ENCODE measurements at places on chromosomes 11 and 22.

DNA sequence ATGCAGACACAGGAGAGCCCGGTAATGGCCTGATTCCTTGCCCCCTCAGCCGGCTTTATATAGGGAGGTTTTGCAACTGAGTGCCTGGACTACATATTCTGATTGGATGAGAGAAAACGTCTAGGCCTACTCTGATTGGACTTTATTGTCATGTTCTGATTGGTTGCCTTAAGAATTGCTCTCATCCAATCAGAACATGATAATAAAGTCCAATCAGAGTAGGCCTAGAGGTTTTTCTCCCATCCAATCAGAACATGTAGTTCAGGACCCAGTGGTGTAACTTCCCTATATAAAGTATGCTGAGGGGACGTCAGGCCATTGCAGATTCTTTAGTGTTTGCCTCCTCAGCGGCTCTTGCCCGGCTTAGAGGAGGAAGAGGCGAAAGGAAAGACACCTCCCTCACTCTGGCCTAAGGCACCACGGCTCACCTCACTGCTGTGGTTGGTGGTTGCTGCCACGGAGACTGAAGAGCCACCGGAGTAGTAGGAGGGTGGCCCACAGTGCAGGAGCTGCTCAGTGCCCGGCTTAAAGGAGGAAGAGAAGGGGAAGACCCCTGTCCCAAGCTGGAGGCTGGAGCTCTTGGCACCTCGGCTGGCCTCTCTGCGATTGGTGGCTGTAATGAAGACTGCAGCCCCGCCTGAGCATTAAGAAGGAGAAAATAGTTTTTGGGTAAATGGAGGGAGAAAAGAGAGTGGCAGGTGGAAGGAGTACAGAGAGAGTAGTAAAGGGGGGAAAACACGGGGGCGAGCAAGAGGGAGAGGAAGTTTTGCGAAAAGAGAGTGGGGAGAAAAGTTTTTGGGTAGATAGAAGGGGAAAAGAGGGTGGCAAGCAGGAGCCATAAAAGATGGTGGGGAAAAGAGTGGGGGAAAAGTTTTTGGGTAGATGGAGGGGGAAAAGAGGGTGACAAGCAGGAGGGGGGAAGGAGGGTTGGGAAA is 116.7 kb upstream of the SERPIND1 start:
- DNase-seq: no peak

DNA sequence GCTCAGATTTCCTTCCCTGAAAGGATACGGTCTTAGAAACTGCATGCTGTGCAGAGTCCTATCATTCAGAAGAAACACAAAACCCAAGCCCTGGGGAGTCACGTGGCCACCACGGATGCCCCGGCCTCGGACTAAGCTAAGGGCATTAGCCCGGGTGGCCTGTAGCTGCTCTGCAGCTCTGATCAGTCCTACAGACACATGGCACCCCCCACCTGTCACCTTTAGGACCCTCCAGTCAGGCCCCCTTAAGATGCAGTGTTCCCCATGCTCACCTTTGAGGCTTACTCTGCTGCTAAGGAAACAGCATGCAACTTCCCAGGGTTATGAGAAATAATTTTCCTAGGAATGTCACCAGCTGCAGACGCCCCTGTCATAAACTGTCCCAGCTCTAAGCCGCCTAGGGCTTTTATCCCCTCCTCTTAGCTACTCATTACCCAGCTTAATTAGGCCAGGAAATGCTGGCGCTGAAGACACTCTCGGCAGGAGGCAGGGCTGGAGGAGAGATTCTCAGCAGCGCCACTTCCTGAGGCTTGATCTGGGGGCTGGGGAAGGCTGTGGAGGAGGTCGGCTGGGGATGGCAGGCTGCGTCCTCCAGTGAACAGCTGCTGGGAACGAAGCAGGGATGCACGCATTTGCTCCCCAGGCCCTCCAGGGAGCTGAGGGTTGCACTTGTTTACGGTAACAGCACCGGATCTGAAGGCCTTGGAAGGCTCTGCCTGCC is 47.2 kb upstream of the ADA2 start:
- DNase-seq: peak; percentile 71

DNA sequence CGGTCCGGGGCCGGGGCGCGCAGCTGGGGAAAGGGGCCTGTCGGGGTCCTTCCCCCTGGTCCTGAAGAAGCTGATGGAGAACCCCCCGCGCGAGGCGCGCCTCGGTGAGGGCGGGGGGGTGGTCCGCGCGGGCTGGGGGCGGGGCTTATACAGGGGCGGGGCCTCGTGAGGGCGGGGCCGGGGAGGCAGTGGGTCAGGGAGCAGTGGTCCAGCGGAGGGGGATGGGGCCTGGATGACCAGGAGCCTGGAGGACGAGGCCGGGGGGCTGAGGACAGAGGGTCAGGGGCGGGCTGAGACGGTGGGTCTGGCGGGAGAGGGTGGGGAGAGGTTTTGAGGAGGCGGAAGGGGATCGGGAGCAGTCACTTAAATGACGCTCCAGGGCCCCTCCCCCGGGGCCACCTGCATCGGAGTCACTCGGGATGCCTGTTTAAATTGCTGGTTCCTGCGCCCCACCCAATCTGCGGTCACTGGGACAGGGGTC is 396 bp downstream of the TEF start:
- DNase-seq: peak; percentile 65

GRCh38 chr22:36104988-36105387 is 55.6 kb downstream of the APOL3 start:
- DNase-seq: no peak

GRCh38 chr11:82676483-82677094 is 57.1 kb downstream of the FAM181B start:
- DNase-seq: no peak

DNA sequence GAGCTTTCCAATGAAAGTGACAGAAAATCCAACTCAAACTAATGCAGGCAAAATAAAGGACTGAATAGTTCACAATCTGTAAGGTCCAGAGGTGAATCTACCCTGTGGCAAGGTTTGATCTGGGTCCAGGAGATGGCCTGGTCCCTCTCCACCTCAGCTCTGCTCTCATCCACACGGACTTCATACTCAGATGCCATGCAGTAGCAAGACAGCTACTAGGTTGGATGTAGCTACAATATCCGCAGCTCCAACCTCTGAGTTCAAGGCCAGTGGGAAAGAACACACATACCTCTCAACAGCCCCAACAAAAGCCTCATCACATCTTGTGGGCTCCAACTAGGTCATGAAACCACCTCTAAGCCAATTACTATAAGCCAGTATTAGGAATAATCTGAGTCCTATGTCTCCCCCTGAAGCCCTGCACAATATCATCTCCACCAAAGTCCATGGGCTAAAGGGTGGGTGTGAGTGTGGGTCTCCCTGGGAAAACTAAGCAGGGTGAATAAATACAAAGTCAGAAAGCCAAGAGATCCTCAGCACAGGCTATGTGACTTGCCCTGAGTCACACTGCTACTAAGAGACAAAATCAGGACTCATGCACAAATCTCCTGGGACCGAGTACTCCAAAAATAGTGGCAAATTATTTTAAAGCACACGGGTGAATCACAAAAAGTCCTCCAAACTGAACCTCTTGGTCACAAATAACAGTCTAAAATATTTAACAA is 78.8 kb downstream of the LARGE1 start:
- no peak for DNase-seq

GRCh38 chr11:44726283-44727113 is at the start of gene TSPAN18:
Gene TSPAN18 (plus strand): TSS chr11:44726962. CDS start chr11:44906417, 179,455 bp downstream.
- peak; percentile 46 for DNase-seq

DNA sequence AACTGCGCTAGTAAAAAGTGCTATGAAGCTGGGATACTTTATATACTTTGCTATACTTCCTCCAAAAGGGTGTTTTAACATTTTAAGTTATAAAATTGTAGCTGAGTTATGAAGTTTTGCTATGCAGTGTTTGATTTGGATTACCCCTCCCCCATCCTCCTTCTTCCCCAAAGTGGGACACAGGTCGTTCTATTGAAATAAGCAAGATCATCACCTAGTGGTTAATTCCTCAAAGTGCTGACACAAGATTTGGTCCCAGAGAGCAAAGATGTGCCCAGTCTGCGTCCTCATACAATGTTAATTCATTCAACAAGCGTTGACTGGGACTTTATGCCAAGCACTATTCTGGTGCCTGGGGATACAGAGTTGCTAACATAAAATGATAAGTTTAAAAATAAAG is 78.5 kb downstream of the SPON1 start:
- no peak for DNase-seq

DNA sequence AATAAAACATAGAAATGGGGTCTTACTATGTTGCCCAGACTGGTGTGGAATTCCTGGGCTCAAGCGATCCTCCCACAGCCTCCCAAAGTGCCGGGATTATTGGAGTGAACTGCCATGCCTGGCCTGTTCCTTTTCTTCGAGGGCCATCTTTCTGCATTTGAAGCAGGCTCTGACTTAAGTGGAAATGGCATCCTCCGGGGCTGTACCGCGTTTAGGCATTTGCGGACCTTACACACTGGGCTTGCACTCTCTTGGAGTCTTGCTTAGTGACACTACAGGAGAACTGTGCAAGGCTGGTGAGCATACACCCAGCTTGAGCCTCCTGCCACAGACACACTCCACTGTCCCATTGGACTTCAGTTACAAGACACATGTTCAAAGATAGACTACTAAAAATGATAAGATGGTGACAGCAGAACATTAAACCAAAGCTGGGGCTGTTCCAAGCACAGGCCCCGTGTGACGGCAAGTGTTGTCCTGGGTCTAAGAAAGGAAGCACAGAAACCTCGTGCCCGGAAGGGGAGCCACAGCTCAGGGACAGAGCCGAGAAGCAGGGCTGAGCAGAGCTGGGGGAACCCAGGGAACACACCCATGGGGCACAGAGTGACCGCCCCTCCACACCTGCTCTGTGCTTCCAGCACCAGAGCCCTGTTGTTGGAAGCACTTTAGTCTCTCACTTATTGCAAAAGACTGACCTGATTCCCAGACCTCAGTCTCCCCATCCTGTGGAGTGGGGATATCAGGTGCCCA is 59.0 kb upstream of the SHANK2 start:
- DNase-seq: no peak

- no peak for DNase-seq
These were observed 41.1 kb downstream of the TNRC6B start for GRCh38 chr22:40218723-40219294.

- DNase-seq: no peak
These were observed 8.8 kb downstream of the ZBTB16 start for GRCh38 chr11:114068327-114068726.

DNA sequence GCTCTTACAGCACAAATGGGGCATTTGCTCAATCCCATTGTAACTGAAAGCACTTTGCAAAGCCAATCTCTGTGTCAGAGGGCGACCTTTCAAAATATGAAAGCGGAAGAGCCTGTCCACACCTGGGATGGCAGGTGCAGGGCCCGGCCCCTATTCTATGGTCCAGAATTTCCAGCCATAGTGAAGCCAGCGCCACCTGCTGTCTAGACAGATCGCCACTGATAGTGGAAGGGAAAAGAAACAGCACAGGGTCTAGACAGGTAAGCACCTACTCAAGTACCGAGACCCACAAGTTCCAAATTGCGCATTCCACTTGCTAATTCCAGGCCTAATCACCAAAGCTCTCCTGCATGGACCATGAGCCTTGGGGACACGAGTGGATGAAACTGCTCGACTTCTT is 141.4 kb downstream of the NTM start:
- DNase-seq: no peak

- DNase-seq: no peak
These were observed 5.6 kb downstream of the DERL3 start for GRCh38 chr22:23833017-23833751.

DNA sequence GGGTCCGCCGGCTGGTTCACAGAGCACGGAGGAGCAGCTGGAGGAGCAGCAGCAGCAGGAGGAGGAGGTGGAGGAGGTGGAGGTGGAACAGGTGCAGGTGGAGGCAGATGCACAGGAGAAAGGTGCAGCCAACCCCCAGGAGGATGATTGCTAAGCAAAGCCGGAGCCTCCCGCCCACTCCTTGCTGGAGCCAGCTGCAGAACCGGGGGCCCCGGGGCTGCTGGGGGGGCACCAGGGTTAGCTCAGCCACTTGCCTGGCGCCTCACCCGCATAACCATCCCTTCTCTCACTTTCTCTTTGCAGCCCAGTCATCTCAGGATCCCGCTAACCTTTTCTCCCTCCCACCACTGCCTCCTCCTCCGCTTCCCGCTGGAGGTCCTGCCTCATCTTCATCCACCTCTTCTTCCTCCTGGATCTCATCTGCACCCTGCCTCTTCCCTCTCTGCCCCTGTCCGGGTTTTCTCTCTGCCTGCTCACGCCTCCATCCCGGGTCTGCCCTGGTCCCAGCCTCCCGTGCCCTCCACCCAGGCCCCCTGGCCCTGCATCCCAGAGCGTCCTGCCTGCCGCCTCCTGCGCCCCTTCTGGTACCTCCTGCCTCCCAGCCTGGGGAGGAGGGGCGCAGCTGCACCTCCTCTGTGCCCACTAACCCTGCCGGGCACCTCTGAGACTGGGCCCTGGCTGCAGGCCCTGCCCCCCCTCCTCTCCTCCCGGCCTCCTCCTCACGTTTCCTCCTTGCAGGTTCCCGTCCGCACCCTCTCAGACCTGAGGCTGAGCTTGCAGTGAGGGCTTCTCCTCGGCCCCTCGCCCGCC is 9.5 kb downstream of the KCTD17 start:
- no peak for DNase-seq

DNA sequence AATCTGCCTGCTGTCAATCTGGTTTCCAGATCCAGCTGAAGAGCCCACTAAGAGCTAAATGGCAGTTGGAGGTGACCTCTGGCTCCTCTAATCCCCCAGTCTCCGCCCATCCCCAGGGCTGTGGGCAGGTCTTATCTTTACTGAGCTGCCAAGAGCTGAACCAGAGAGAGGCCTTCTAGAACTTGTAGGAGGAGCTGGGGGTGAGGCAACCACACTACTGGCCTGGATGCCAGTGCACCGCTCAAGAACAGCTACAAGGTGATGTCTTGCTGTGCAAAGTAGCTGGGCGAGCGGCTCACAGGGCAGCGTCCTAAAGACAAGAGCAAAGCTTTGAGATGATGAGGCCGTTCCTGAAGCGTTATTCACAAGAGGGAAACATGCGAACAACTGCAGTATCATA is 374.6 kb downstream of the CTTN start:
- peak; percentile 64 for DNase-seq

GRCh38 chr22:42286205-42286604 is 15.8 kb upstream of the TCF20 start:
- no peak for DNase-seq

- peak; percentile 70 for DNase-seq
These were observed 4.6 kb downstream of the B4GALNT4 start for GRCh38 chr11:373716-374551.

- DNase-seq: no peak
These were observed 229.6 kb downstream of the DYNC2H1 start for GRCh38 chr11:103338621-103339484.

GRCh38 chr22:38766076-38766777 is 10.4 kb upstream of the SUN2 start:
- DNase-seq: peak; percentile 90

DNA sequence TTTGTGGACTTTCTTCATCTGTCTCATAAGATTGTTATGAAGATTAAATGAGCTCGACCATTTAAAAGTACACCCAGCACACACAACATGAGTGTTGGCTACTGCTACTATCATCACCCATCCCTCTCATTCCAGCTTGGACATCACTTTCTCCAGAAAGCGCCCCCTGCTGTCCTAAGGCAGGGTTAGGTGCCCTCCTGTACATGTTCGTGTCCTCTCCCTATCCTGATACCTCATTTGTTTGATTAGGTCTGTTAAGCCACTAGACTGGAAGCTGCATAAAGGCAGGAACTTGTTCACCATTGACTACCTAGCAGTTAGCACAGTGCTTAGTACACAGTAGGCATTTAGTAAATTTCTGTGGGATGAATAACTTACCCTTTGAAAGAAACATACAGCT is 85.5 kb downstream of the ENTHD1 start:
- no peak for DNase-seq
